Heart left ventricle (tissue), 16 donors: ENCODE measurements at places on chromosomes 11 and 22. TPM values are rescaled to one million over a fixed set of nuclear protein-coding genes. Genes with fewer than 3 reads are reported as not detected.

- peak; percentile 94 for DNase-seq
Measured at GRCh38 chr22:24592851-24593558, at the start of gene LRRC75B. Gene LRRC75B, minus strand, starts transcription at chr22:24593073. Its CDS starts 34 bp downstream, at chr22:24593039.

Gene TMEM191B
- not detected for total RNA-seq

Gene PRR33
- total RNA-seq = 3.1 TPM

Gene ZP1
- total RNA-seq = not detected

- DNase-seq = no peak
Measured at GRCh38 chr11:35811783-35812182, 132.1 kb upstream of the LDLRAD3 start.

DNA sequence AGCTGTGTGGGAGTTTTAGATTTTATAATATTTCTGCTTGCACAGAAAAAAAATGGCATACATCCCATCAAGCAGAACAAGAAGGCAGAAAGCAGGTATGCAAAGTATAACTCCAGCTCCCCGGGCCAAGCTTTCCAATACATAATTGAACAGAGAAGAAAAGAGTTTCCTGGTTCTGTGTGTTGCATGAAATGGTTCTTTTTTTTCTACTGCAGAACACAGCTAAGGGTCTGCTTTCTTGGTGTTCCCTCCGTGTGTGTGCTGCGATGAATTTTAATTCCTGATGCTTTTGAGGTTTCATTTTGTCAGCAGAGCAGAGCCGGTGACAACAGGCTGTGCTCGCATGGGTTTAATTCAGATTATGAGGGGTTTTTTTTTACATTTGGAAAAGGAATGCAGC, 70.7 kb upstream of the TTC12 start:
- no peak for DNase-seq

Gene IFTAP
- total RNA-seq = 42.4 TPM

- no peak for DNase-seq
Measured at GRCh38 chr22:25092119-25092518, 107.5 kb upstream of the CRYBB3 start.

DNA sequence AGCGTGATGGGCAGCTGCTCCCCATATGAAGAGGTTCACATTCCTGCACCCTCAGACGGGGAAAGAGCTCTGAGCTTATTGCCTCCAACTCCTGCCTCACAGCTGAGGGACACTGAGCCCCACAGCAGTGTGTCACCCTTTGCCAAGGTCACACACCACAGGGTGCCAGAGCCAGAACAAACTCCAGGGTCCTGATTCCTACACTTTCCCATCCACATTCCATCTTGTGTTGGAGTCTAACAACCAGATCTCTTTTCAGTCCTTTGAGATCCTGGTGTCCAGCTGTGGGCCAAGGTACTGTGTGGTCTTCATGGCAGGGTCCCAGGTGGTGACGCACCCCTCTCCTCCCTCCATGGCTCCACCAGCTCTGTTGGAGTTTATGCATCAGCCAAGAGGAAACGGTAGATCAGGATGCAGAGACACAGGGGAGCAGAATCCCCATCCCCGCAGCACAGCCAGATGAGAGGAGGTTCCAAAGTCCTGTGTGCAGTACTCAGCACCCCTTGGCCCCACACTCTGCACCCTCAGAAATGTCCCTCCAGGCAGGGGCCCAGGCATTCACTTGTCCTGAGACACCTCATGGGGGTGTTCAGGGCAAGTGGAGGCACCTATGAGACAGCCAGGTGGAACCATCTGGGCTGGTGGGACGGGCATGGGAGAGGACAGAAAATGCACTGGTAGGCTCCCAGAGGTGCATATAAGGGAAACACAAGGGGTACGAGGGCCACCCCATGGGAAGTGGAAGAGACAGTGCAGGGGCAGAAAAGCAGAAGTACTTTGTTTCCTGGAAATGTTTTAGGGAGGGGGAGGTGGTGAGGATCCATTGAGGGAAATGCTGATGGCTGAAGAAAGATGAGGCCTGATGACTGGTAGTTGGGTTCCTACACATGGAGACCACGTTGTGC, 32.6 kb upstream of the GNAZ start:
- DNase-seq = no peak

Gene MOGAT2
- total RNA-seq = 0.25 TPM

DNA sequence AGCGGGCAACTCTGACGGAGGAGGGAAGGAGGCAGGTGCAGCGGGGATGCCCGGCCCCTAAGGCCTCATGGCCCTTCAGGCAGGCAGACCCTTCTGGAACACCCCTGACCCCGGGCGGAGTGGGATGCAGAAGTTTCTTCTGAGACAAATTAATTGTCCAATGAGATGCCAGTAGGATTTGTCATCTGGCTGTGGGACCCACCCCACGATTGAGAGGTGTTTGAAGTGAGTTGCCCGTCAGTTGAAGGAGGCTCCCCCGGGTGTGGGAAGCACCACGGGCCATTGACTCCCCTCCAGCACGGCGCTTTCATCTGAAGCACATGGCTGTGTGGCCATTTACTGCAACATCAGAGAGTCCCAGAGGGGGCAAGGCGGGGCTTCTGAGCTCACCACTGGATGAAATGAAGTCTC, 527.8 kb downstream of the BRD1 start:
- DNase-seq = no peak

DNA sequence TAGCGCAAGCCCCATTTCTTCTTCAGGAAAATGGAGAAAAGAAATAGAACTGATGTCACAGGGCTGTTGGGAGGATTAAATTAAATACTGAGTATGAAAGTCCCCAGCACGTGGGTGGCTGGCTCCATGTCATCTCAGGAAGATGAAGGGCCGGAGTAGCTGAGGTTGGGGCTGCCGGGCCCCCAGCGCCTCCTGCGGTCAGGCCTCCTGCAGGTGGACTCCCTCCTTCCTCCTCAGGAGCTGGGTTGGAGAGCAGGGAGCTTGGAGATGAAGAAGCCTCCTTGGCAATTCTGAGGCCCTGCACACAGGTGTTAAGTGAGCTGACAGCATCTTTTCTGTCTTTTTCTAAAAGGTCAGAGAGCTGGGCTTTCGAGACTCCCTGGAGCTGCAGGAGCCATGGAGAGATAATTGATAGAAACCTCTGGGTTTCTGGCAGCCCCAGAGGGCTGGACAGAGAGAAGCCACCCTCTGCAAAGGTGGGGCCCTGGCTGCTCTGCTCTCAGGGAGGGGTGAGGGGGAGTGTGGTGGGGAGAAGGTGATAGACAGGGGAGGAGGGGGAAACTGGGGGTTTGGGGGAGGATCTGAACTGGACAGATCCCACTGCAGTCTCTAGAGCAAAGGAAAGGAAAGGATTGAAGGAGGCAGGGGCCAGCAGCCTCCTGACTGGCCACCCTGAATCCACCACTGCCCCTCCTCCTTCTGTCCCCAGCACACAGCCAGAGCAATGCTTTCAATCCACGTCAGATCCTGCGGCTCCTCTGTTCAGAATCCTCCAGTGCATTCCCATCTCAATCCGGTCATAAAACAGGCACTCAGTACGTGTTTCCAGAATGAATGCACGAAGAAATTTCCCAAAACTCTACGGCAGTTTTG, 210.8 kb downstream of the CEP164 start:
- no peak for DNase-seq

GRCh38 chr11:8267831-8268529, 4.3 kb upstream of the LMO1 start:
- DNase-seq = no peak

GRCh38 chr11:107282195-107282594, 175.4 kb downstream of the CWF19L2 start:
- no peak for DNase-seq
